ENCODE measurements at places on chromosomes 1 and 21. TPM values are rescaled to one million over a fixed set of nuclear protein-coding genes. Genes with fewer than 3 reads are reported as not detected.

- no peaks in the 10 kb centered on the region for H3K27me3 ChIP-seq
- H3K4me1 ChIP-seq, result no peaks in the 10 kb centered on the region
- DNase-seq, result no peak
- no peaks in the 10 kb centered on the region for H3K36me3 ChIP-seq
- H3K4me3 ChIP-seq, result no peak overlapping the region
- H3K27ac ChIP-seq, result no peak overlapping the region
Measured at GRCh38 chr1:70475023-70475422, 64.0 kb downstream of the CTH start.

Gene PODN
- total RNA-seq, result 227 TPM

Gene SYT11
- total RNA-seq, result 26.5 TPM

Gene WLS
- 120 TPM for total RNA-seq

DNA sequence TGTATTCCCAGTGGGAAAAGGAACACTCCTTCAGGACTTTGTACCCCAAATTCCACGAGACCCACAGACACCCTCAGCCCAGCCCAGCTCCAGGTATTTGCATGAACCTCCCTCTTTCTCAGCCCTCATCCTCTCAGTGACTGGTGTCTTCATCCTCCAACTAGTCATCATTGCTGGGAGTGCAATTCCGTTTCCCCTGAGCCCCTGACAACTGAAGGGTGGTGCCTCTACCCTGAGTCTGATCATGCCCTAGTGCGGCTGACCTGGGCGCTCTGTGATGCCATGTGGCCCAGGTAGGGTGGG lies 3.8 kb upstream of the ZNF692 start:
- H3K27me3 ChIP-seq, result no peaks in the 10 kb centered on the region
- DNase-seq, result no peak
- peaks cover 16% of the 10 kb centered on the region for H3K4me1 ChIP-seq
- H3K27ac ChIP-seq, result peak overlapping the region; percentile 52

Gene FMO1
- total RNA-seq, result 4.1 TPM

Gene CADM3
- 1.7 TPM for total RNA-seq

Gene ARMH1
- total RNA-seq, result 13.8 TPM

DNA sequence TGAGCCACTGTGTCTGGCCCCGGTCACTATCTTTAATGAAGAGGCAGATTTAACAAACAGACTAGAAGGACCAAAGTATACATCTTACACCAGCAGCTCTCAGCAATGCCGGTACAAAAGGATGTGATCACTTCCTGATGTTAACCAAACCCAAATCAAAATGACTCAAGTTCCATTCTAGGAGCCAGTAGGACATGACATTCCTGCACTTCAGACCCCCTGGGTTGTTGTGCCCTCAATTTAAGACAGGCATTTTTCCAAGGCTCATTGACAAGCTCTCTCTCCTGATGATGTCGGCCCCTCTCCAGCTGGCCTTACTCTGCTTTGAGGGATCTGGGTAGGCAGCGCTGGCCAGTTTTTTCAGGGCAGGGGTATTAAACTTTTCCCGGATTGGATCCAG lies 35.1 kb downstream of the YARS1 start:
- H3K36me3 ChIP-seq, result no peaks in the 10 kb centered on the region
- no peaks in the 10 kb centered on the region for H3K27me3 ChIP-seq
- no peak overlapping the region for H3K4me3 ChIP-seq
- H3K27ac ChIP-seq, result no peak overlapping the region

Gene INTS7
- total RNA-seq, result 6.5 TPM

Gene VSIG8
- 0.48 TPM for total RNA-seq

GRCh38 chr1:65398083-65398482 lies 22.4 kb upstream of the LEPR start:
- H3K4me1 ChIP-seq, result no peaks in the 10 kb centered on the region
- no peaks in the 10 kb centered on the region for H3K27me3 ChIP-seq
- no peaks in the 10 kb centered on the region for H3K36me3 ChIP-seq

GRCh38 chr1:51331206-51332100 lies 1.1 kb upstream of the TTC39A start:
- no peaks in the 10 kb centered on the region for H3K36me3 ChIP-seq

DNA sequence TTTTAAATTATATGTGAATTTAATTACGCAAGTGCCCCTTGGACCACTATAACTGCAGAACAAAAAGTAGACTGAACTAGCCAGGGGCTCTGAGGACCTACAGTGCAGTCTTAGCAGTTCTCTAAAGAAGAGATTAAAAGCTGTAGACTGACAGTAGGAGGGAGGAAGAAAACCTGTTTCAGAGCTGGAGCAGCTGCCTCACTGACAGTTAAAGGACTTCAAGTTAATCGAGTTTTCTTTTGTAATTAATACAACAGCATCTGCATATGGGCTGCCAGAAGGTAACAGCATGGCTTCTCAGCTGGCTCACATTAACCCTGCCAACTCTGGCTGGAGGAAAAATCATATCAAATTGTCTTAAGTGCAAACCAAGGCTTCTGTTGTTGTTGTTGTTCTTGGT lies 19.9 kb downstream of the DSTYK start:
- no peaks in the 10 kb centered on the region for H3K36me3 ChIP-seq
- peaks cover 21% of the 10 kb centered on the region for H3K4me1 ChIP-seq
- H3K27me3 ChIP-seq, result no peaks in the 10 kb centered on the region
- H3K27ac ChIP-seq, result no peak overlapping the region
- DNase-seq, result no peak
- no peak overlapping the region for H3K4me3 ChIP-seq

DNA sequence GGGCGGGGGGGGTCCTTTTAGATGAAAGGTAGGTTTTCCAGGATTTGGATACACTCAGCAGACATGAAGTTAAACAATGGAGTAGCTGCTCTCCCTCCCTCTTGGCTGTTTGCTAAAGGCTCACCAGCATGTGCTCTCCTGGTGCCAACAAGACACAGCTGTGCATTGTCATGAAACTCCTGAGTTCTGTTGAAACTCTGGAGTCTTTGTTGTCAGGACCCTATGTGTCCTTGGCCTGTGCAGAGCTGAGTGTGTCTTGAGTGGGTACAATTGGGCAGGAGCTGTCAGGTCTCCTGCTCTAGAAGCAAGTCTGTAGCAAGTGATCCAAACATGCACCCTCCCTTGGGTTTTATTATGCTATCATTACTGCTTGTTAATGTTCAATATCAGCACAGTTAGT lies 12.7 kb downstream of the TBX19 start:
- no peaks in the 10 kb centered on the region for H3K36me3 ChIP-seq
- DNase-seq, result no peak
- H3K27ac ChIP-seq, result no peak overlapping the region
- H3K4me3 ChIP-seq, result no peak overlapping the region

Gene CRP
- not detected for total RNA-seq

Gene MTARC1
- 6.1 TPM for total RNA-seq

- H3K27me3 ChIP-seq, result no peaks in the 10 kb centered on the region
- H3K36me3 ChIP-seq, result no peaks in the 10 kb centered on the region
- H3K4me3 ChIP-seq, result no peak overlapping the region
- DNase-seq, result no peak
- no peak overlapping the region for H3K27ac ChIP-seq
Measured at GRCh38 chr1:225888289-225888897, 553 bp downstream of the LEFTY1 start.

DNA sequence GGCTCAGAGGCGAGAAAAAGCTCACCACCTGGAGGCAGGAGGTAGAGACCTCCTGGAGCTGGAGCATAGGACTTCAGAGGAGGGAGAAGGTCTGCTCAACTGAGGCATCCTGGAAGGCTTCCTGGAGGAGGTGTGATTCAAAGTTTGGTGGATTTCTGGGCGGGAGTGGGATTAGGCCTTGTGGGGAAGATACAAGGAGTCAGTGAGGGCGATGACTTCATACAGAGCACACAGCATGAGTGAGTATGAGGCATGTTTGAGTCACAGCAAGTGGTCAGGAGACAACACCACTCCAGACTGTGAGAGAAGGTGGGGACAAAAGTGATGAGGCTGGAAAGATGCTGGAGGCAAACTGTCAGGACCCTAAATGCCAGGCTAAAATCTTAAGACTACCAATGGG lies 77.6 kb downstream of the MATN1 start:
- H3K27ac ChIP-seq, result no peak overlapping the region
- H3K27me3 ChIP-seq, result no peaks in the 10 kb centered on the region
- H3K4me1 ChIP-seq, result no peaks in the 10 kb centered on the region
- no peak overlapping the region for H3K4me3 ChIP-seq
- H3K36me3 ChIP-seq, result no peaks in the 10 kb centered on the region

Gene LPAR3
- 22.7 TPM for total RNA-seq

GRCh38 chr1:35666216-35666615 lies 24.9 kb upstream of the PSMB2 start:
- no peak overlapping the region for H3K27ac ChIP-seq
- no peaks in the 10 kb centered on the region for H3K4me1 ChIP-seq
- H3K27me3 ChIP-seq, result no peaks in the 10 kb centered on the region
- no peaks in the 10 kb centered on the region for H3K36me3 ChIP-seq
- H3K4me3 ChIP-seq, result no peak overlapping the region

Gene TP73
- total RNA-seq, result 0.13 TPM

GRCh38 chr21:42564561-42564971 lies 50.9 kb downstream of the SLC37A1 start:
- DNase-seq, result peak; percentile 6
- H3K27ac ChIP-seq, result no peak overlapping the region
- H3K4me1 ChIP-seq, result no peaks in the 10 kb centered on the region
- no peak overlapping the region for H3K4me3 ChIP-seq
- no peaks in the 10 kb centered on the region for H3K27me3 ChIP-seq

Gene ZMYM1
- 19.2 TPM for total RNA-seq

- H3K27ac ChIP-seq, result no peak overlapping the region
- no peak overlapping the region for H3K4me3 ChIP-seq
- no peaks in the 10 kb centered on the region for H3K36me3 ChIP-seq
- no peaks in the 10 kb centered on the region for H3K27me3 ChIP-seq
Measured at GRCh38 chr1:2381741-2382620, 9.4 kb downstream of the MORN1 start.

- H3K4me1 ChIP-seq, result no peaks in the 10 kb centered on the region
- H3K27me3 ChIP-seq, result no peaks in the 10 kb centered on the region
- H3K36me3 ChIP-seq, result no peaks in the 10 kb centered on the region
- no peak overlapping the region for H3K27ac ChIP-seq
- no peak overlapping the region for H3K4me3 ChIP-seq
- DNase-seq, result no peak
Measured at GRCh38 chr1:35475356-35475755, 81.8 kb downstream of the KIAA0319L start.

DNA sequence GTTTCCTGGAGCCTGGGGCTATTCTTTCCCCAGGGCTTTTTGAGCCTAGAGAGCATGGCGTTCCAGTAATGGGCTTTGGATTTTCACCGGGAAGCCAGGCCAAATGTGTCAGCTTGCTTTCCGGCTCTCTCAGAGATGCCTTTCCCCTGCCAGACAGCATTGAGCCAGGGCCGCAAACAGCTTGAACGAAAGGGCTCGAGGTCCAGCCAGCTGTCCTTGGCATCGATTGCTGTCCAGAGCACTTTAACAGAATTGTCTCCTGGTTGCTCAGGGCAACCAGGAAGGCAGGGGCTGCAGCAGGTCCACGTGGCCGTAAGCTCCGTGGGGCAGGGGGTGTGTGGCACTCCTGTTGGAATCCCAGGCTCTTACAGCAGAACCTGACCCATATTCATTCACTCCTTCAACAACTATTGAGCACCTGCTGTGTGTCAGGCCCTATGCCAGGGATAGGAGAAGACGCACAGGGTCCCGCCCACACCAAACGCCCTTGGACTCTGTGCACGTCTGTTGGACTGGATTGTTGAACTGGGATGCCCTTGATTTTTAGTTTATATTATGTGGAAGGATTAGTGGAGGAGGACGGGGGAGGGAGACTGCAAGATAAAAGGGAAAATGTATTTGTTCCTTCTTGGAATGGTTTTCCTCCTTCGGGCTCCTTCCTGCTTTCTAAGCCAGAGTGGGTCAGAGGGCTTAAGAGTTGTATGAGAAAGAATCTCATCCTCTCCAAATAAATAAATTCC lies 38.7 kb upstream of the EFHD2 start:
- peaks cover 13% of the 10 kb centered on the region for H3K4me1 ChIP-seq
- no peak overlapping the region for H3K4me3 ChIP-seq
- peak overlapping the region; percentile 75 for H3K27ac ChIP-seq
- H3K27me3 ChIP-seq, result no peaks in the 10 kb centered on the region
- H3K36me3 ChIP-seq, result no peaks in the 10 kb centered on the region

Gene OR2T33
- not detected for total RNA-seq

DNA sequence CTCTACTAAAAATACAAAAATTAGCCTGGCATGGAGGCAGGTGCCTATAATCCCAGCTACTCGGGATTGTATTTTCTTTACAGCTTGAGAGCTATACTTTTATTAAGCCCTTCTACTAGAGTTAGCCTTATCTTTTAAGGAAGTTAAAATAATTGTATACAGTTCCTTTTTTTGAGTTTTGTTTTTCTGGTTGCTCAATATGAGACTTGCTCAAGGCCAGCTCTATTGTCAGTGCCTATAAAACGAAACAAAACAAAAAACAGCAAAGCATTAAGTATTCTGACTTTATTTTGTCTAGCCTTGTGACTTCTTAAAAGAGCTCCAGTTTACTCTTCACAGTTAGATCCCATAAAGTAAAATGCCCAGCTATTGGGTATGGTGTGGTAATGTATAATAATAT lies 17.2 kb downstream of the PKN2 start:
- no peak for DNase-seq
- H3K27ac ChIP-seq, result peak overlapping the region; percentile 53
- H3K4me1 ChIP-seq, result peaks cover 2% of the 10 kb centered on the region
- H3K27me3 ChIP-seq, result no peaks in the 10 kb centered on the region

DNA sequence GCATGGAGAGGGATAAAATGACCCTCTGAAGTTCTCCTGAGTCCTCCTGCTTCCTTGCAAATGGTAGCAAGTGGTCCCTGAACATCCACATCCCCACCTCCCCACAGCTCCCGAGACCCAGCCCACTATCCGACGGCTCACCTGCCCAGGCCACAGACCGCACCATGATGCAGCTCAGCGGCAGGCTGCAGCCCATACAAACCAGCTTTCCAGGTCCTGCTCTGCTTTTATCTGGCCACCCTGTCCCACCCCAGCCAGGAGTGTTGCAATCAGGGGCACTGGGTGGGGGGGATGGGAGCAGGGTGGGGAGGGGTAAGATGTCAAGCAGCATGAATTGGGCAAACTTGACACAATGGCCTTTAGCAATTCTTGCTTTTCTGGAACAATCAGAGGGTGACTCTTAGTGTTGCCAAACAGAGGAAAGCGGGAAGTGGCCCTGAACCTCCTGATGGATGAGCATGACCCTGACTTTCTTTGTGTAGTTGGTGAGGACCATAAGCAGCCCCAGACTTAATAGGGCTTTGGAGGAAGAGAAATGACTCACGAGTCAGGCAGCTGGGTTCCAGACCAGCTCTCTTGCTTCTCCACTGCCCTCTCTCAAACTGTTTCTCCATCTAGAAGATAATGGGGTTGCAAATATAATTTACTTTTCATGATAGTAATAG lies at the start of gene CHIT1:
Gene CHIT1, minus strand, starts transcription at position 203 of the 665 bp plus-strand sequence. Its CDS starts 37 bp downstream, at position 166.
- H3K4me3 ChIP-seq, result no peak within 1 kb of the TSS
- H3K27ac ChIP-seq, result no peak within 1 kb of the TSS
- no peaks in the 10 kb centered on the region for H3K27me3 ChIP-seq
- no peaks in the 10 kb centered on the region for H3K4me1 ChIP-seq
